ENCODE measurements at places on chromosomes 5 and 9.
A peak's percentile ranks its signal among the peaks of the same experiment; 100 is the strongest.

DNA sequence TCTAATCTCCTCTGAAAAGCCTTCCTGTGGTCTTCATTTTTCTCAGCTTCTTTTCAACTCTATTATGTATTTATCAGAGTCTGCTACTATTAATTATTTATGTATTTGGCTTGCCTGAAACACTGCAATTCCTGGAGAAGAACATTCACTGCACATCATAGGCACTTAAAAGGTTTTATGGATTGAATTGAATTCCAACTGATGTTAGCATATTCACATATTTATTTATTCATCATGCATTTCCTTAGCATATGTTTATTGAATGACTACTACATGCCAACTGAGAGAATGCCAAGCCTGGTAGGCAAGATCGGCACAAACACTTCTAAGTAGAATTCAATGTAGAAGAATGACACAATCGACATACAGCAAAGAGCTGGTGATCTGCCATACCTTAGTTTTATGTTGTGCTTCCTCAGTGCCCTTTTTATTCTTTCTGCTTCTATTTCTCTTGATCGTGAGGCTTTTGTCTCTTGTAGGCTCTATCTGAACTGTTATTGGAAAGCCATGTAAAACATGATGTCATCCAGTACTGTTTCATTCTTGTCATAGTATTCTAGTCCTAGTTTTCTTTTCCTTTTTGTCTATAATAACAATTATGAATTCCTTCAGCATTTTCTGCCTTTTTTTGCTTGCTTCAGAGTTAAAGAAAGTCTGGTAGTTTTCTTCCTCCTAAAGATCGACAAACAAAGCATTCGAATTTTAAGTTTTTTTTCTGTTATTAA lies 454.2 kb downstream of the TLE4 start:
- no peak for DNase-seq

GRCh38 chr9:79989079-79989478 lies 417.3 kb downstream of the TLE4 start:
- no peak for DNase-seq

DNA sequence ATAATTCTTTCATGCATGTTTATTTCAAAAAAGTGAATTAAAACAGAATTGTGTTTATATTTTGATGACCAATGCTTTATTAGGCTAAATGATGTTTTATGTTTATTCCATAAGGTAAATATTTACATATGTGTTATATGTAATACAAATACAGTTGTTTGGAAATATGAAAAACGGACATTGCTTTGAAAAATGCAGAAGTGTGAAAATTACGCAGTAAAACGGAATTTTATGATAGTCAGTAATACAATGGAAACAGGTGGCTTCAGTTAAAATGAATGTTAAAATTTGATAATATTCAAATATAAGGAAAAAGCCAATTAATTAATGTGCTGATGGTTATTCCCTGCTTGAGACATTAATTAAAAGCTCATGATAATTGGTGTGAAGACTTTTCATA lies 1633.8 kb downstream of the MAT2B start:
- DNase-seq = no peak

- DNase-seq = no peak
These were observed 77.4 kb downstream of the KIAA0825 start for GRCh38 chr5:94540856-94541494.

- DNase-seq = no peak
These were observed 45.7 kb downstream of the CYSTM1 start for GRCh38 chr5:140220698-140221064.

GRCh38 chr5:158324236-158324635 lies 465.3 kb upstream of the CLINT1 start:
- DNase-seq = no peak

DNA sequence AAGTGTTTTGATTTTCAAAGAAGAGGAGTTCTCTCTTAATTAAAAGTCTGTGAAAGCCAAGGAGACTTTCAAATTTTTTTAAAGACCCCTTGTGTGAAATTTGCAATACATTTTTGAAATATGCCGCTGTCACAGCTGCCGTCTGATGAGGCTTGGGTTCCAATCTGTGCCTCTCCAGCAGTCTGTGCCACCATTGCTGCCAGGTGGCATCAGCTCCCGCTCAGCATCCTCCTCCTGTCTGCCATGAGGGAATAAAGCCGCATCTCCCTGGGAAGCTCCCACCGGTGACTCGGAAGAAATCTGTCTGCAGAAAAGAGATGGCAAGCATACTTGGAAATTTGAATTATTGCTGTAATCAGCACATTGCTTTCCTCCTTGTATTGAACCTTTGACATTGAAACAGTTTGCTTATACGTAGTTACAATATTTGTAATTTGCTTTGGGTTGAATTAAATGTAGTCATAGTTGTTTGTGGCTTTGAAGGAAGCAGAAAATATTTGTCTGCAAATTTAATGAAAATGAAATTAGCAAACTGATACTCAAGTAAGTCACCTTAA lies 145.7 kb upstream of the SNX2 start:
- no peak for DNase-seq

- no peak for DNase-seq
These were observed 49.1 kb downstream of the NIPAL4 start for GRCh38 chr5:157509093-157509492.

DNA sequence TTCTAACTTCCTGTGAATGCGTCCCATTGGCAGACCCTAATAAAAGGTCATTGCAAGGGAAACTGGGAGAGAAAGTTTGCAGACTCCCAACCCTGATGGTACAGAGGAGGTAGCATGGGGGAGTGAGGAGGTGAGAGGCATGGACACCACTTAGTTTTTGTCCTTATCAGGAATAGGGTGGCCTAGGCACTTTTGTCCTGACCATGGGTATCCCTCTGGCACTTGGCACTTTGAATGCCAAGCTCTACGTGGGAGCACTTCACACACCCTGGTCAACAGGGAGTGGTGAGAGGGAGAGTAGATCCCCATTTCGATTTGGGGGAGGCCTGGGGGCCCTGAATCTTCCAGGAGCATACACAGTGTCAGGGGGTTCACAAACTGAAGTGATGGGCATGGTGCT lies 75.6 kb upstream of the SH3PXD2B start:
- DNase-seq = no peak

- no peak for DNase-seq
These were observed 16.2 kb downstream of the PRKAA1 start for GRCh38 chr5:40781843-40782409.

GRCh38 chr9:131539223-131539923 lies 6.0 kb upstream of the PRRT1B start:
- DNase-seq = no peak

- no peak for DNase-seq
These were observed 14.7 kb downstream of the ASTN2 start for GRCh38 chr9:117400171-117400570.

- no peak for DNase-seq
These were observed 74.0 kb downstream of the SLIT3 start for GRCh38 chr5:169226895-169227294.

DNA sequence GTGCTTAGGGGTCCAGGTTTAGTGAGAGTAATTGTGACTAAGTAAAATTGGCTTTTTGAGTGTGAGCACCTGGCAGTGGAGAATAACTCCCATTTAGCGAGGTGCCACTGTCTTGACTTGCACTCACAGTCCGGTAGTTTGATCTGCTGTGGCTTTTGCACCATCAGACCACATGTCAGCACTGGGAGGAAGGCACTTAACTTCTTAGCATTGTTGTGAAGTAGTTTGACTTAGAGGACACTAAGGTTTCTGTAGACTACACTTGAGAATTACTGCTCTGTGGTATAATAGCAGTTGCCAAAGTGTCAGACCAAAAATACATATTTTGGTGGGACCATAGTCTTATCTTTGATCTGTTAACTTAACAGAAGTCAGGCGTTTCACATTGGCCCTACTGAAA lies 63.6 kb downstream of the ICE1 start:
- DNase-seq = no peak

- no peak for DNase-seq
These were observed 265.6 kb downstream of the TMEM232 start for GRCh38 chr5:110460837-110461236.

DNA sequence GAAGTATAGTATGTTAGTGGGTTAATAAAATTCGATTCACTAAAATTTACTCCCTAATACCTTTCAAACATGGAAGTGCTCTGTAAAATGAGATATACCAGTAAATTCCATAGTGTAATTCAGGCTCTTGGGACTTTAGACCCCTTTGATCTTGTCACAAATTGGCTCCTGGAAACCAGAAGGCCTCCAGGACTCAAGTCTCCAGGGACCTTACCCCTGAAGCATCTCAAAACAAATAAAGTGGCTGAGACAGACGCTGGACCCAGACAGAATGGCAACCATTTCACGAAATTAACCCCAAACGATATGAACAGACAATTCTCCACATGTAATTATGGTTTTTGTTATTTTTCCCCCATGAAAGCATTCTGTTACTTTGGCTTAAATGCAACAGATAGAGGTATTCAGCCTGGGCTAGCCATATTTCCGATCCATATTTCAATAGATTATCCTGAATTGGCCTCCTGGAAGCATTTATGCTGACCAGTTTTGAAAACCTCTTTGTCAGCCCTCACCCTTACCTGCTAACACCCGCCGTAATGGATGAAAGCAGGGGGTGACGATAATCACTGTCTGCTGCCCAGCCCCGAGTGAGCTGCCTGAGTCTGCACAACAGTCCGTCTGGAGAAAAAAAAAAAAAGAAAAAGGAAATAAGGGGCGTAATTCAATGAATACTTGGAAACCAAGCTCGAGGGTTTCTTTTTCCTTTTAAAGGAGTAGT lies 34.1 kb upstream of the EFNA5 start:
- DNase-seq = no peak

GRCh38 chr9:137070201-137070905 lies at the start of gene SAPCD2:
SAPCD2 (minus strand) TSS chr9:137070557; CDS start chr9:137070460, 97 bp downstream.
- DNase-seq = peak; percentile 84

- DNase-seq = no peak
These were observed 131.6 kb upstream of the OSMR start for GRCh38 chr5:38714240-38714639.

DNA sequence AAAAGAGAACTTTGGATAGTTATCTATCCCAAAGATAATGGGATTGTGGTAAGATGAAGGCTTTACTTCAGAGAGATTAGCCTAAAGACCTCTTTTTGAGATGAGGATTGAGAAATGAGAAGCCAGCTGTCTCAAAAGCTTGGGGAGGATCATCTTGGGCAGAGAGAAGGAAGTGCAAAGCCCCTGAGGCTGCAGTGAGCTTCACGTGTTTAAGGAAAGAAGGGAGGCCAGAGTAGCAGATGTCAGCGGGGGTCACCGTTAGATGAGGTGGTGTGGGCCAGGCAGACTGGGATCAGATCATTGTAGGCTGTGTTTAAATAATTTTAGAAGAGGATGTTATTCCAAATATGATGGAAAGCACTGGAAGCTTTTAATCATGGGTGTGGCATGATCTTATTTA lies 270.1 kb downstream of the ARHGEF28 start:
- no peak for DNase-seq

DNA sequence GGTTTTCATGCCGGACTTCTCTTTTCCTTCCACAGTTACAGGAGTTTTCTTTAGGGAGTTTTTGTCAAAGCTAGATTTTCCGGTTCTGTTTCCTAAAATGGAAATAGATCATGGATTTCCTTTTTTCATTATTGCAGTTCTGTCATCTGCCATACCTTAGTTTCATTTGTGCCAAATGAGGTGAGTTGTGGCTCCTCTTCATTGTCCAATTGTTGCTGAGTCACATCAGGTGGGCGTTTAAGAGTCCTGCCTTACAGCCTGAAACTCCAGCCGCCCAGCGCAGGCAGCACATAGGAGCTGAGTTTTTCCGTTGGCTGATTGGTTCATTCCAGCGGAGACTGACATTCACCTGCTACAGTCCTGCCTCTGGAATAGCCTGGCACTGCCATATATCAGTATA lies 14.1 kb downstream of the SLC25A25 start:
- DNase-seq = no peak

DNA sequence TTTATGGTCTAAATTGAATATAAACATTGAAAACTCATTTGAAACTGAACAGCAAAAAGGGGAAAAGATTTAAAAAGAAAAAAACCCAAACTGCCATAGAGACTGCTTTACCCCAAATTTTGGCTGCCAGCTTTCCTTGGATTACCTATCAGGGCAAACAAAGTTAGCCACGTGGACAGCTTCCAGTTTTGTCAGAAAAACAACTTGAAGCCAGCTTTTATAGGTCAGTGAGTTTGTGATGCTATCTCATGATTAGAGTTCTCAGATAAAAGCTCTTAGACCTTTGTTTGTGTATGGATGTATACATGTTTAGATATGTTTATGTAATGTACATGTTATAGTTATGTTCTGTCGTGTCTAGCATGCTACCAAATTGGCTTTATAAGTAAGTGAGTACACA lies 16.1 kb downstream of the FBP2 start:
- no peak for DNase-seq

DNA sequence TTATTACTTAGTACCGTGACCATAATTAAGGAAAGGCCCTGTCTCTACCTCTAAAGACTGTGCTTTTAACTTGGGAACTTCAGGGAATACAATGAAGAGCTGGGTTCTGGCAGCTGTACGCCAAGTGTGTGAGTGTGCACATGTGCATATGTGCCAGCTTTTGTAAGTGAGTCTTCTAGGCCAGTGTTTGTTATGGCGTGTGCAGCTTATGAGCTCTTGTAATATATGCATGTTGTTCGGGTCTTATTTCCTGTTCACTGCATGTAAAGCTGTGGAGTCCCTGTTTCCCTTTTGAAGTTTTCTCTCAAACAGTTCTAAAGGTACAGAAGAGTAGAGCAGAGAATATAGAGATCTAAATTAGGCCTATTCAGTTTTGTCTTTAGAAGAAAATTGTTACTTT lies 30.5 kb downstream of the TGFBR1 start:
- no peak for DNase-seq

- no peak for DNase-seq
These were observed 88.1 kb downstream of the FGF1 start for GRCh38 chr5:142597546-142598337.

- no peak for DNase-seq
These were observed 61.1 kb downstream of the PSD2 start for GRCh38 chr5:139856714-139857113.

DNA sequence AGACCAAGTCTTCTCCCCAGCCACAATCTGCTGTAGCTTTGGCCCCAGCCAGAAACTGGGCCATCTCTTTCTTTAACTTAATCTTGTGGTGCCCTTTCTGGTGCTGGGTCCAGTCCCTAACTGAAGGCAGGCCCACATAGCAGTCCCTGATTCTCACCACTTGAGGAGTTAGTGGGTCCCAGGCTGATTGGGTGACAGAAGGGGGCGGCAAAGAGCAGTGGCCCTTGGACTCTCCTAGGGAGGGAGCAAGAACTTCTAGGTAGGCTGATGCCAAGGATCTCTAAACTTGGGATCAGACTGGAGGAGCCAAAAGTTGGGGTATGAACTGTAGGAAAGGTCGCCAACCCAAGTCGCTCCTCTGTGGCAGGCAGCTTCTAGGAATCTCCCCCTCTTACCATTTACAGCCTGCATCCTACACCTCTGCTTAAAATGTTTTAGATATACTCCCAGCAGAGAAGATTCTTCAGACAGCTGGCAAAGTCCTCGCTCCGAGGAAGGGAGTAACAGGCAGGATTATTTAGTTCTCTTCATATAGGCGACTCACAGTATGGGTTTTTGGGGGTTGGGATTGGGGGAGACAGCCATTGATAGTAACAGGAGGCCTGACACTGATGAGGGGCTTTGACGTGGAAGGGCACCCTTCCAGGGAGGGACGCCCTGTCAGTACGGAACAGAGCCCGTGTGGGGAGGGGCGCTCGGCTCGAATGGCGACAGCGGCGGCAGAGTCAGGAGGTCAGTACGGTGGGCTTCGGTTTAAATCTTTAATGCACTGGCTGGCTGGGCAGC lies 2.0 kb upstream of the CCL27 start:
- peak; percentile 60 for DNase-seq
